Activated T-cell treated with anti-CD3 and anti-CD28 coated beads, Interleukin-2, amount 50 U/mL, for 72 hours (primary cell): ENCODE measurements at places on chromosomes 12 and 14. TPM values are rescaled to one million over a fixed set of nuclear protein-coding genes. Genes with fewer than 3 reads are reported as not detected.

Gene PLEKHD1
- total RNA-seq, result not detected

Gene OTUB2
- 2.1 TPM for total RNA-seq

Gene GLTP
- 24.5 TPM for total RNA-seq

DNA sequence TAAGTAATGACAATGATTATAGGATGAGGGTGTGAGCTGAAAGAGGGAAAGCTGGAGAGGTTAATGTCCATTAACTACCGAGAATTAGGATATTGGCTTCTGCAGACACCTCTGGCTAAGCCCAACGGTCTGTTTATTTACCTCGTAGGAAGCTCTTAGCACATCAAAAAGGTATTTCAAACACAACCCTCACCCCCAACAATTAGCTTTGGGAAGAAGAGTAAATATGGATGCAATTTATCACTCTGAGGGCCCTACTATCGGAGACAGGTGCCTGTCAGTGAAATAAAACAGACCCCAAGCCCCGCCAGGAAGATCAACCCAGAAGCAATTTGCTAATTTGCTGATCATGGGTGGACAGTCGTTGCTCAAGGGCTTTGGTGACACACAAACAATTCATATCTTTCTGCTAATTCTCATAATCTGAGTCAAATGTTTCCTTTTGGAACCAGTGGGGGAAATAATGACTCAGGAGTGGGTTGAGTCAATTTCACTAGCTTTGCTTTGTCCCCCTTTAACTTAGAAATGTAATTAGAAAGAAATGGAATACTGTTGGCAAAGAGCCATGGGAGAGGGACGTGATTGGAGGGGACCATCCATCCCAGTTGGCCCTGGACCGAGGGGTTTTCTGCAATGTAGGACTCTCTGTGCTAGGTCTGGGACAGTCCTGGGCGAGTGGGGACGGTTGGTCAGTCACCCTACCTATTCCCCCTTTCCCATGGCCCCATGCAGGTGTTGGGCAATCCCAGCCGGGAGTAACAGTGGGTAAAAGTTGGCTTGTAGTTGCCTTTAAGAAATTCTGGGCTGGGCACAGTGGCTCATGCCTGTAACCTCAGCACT is 99.1 kb upstream of the MED13L start:
- no peaks in the 10 kb centered on the region for H3K27me3 ChIP-seq
- H3K36me3 ChIP-seq, result no peaks in the 10 kb centered on the region
- peak overlapping the region; percentile 44 for H3K27ac ChIP-seq
- peaks cover 18% of the 10 kb centered on the region for H3K4me1 ChIP-seq

- H3K4me3 ChIP-seq, result no peak overlapping the region
- no peak overlapping the region for H3K27ac ChIP-seq
- no peaks in the 10 kb centered on the region for H3K4me1 ChIP-seq
- H3K27me3 ChIP-seq, result peaks cover 18% of the 10 kb centered on the region
These were observed 128.0 kb downstream of the KCNA5 start for GRCh38 chr12:5171701-5172100.

DNA sequence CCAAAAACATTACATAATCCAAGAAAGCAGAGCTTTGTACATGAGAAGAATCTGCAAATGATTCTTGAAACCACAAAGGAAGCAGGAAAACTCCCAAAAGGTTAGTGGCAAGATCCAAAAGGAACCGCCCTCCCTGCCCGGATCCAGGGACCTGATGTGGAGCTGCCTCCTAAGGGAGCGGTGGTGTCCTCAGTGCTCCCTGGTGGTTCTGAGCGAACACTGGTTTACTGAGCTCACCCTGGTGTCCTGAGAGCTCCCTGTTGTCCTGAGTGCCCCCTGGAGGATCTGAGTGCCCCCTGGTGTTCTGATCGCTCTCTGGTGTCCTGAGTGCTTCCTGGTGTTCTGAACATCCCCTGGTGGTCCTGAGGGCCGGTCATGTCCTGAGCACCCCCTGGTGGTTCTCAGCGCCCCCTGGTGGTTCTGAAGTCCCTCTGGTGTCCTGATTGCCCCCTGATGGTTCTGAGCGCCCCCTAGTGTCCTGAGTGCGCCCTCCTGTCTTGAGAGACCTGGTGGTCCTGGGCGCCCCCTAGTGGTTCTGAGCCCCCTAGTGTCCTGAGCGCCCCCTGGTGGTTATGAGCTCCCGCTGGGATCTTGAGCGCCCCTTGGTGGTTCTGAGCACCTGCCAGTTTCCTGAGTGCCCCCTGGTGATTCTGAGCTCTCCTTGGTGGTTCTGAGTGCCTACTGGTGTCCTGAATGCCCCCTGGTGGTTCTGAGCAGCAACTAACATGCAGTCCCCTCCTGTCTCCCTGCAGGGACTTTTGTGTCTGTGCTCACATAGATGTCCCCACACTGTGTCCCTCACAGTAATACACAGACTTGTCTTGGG is 891.1 kb downstream of the TMEM121 start:
- H3K4me3 ChIP-seq, result no peak overlapping the region
- H3K27me3 ChIP-seq, result peaks cover 17% of the 10 kb centered on the region
- no peak overlapping the region for H3K27ac ChIP-seq
- peaks cover 17% of the 10 kb centered on the region for H3K4me1 ChIP-seq

DNA sequence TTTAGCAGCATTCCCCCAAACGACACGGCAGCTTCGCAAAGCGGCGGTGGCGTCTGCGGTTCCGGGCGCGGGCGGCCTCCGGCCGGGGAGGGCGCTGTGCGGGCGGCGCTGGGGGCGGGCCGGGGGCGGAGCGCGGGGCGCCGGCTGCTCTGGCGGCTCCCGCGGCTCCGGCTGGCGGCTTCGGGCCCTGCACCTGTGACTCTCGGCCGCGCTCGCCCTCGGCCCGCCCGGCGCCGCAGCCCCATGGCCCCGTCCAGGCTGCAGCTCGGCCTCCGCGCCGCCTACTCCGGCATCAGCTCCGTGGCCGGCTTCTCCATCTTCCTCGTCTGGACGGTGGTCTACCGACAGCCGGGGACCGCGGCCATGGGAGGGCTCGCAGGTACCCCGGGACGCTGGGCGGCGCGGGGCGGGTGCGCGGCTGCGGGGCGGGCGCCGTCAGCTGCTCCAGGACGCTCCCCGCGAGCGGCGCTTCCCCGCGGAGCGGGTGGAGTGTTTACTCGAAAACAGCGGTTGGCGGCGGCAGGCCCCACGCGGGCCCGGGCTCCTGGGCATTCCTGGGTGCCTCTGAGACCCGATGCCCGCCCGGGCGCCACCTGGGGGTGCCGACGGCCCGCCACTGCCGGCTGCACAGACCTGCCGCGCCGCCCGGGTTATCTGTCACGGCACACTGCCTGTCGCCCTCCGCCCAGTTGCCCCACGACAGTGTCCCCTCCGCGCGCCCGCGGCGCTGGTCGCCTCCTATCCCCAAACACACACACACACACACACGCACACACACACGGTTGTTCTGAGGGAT is at the start of gene SLC48A1:
TSS of gene SLC48A1 (plus strand) at position 177 of the 796 bp plus-strand sequence. CDS start at position 244, 67 bp downstream.
- peak within 1 kb of the TSS; percentile 89 for H3K27ac ChIP-seq
- DNase-seq, result peak; percentile 80
- peaks cover 39% of the 10 kb centered on the region for H3K4me1 ChIP-seq
- peaks cover 6% of the 10 kb centered on the region for H3K27me3 ChIP-seq
- no peaks in the 10 kb centered on the region for H3K36me3 ChIP-seq

DNA sequence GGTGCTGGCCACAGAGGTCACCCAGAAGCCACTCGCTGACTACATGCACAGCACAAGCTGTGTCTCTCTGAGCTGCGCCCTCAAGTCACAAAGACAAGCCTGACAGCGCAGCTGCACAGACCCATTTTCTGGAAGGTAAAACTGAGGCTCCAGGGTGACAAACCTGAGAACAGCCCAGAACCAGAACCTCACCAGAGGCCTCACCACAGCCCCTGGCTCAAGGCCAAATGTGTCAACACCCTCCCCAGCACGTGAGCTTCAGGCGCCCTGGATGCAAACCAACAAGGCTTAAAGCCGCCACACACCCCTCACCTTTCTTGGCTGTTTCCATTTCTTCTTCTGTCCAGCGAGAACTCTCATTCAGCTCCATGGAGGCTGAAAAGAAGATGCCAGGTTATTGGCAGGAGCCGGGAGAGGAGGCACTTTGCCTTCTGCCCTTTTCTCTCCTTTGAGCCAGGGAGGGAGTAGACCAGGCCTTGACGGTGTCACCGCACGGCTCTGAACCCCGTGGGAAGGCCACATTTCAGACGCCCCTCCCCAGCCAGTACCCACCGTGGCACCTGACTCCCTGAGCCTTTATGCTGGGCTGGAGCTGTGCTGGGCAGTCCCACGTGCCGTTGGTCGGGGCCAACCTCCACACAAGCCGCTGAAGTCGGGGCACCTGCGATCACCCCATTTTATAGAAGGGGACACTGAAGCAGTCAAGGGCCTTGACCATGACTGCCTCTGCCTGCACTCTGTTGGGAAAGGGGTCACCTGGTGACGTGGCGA is 103.1 kb downstream of the RFLNA start:
- peaks cover 1% of the 10 kb centered on the region for H3K36me3 ChIP-seq
- no peak overlapping the region for H3K4me3 ChIP-seq
- H3K27ac ChIP-seq, result no peak overlapping the region
- no peak for DNase-seq

DNA sequence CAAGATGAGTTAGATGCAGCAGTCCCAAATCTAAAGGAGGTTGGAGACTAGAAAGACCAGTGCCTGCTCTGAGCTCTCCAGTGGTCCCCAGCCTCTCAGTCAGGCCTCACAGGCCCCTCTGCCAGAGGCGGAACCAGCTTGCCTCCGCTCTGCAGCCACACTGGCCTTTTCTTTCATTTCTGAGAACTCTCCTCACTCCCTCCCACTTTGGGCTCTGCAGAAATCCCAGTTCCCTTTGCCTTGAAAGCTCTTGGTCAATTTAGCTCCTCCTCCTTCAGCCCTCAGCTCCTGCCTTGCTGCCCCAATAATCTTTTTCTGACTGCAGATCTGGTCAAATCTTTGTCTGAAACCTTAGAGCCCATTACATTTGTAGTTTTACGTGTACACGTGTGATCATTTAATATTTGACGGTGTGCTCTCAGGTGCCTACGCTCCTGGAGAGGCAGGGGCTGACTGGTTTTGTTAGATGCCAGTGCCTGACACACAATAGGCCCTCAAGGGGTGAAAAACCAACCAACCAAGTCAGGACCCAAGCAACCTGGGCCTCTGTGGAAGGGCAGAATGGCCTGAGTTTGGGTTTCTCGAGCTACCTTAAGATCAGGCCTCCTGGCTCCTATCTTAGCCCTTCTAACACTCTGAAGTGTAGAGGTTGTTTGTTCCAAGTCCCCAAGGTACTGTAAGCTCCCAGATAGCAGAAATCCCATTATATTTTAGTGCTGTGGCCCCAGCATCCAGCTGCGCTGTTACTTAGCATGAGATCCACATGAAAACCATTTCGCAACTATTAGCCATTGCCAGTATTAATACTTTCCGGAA is 1.1 kb upstream of the NUDT4 start:
- no peak for DNase-seq
- peak overlapping the region; percentile 9 for H3K27ac ChIP-seq
- H3K4me3 ChIP-seq, result peak overlapping the region; percentile 86
- peaks cover 6% of the 10 kb centered on the region for H3K27me3 ChIP-seq

- DNase-seq, result no peak
- H3K36me3 ChIP-seq, result no peaks in the 10 kb centered on the region
- H3K4me1 ChIP-seq, result no peaks in the 10 kb centered on the region
These were observed 180.3 kb downstream of the DICER1 start for GRCh38 chr14:94977016-94977415.

GRCh38 chr14:79540394-79540793 is 670.9 kb downstream of the DIO2 start:
- no peaks in the 10 kb centered on the region for H3K4me1 ChIP-seq
- no peak for DNase-seq
- H3K27me3 ChIP-seq, result no peaks in the 10 kb centered on the region
- no peak overlapping the region for H3K27ac ChIP-seq
- H3K36me3 ChIP-seq, result no peaks in the 10 kb centered on the region

DNA sequence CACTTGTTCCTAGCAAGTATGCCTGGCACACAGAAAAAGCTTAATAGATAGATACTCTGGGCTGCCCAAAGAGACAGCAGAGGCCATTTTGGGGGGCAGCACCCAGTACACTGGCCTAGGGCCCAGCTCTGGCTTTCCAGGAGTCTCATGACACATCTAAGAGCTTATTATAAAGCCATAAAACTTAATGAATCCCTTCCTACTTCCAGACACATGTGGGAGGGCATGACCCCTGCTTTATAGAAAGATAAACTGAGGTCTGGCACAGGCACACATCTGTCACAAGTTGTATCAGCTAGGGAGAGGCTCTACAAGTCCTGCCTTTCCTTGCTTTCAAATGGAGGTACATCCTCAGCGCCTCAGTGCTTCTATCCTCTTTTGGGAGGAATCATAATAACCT is 27.1 kb downstream of the FMNL3 start:
- no peak overlapping the region for H3K4me3 ChIP-seq
- H3K27me3 ChIP-seq, result no peaks in the 10 kb centered on the region
- no peak overlapping the region for H3K27ac ChIP-seq
- H3K36me3 ChIP-seq, result no peaks in the 10 kb centered on the region
- peaks cover 46% of the 10 kb centered on the region for H3K4me1 ChIP-seq

GRCh38 chr14:90301668-90302090 is 30.1 kb downstream of the NRDE2 start:
- H3K27me3 ChIP-seq, result no peaks in the 10 kb centered on the region
- peak overlapping the region; percentile 95 for H3K27ac ChIP-seq
- no peak for DNase-seq
- H3K4me3 ChIP-seq, result no peak overlapping the region
- H3K36me3 ChIP-seq, result peaks cover 8% of the 10 kb centered on the region

DNA sequence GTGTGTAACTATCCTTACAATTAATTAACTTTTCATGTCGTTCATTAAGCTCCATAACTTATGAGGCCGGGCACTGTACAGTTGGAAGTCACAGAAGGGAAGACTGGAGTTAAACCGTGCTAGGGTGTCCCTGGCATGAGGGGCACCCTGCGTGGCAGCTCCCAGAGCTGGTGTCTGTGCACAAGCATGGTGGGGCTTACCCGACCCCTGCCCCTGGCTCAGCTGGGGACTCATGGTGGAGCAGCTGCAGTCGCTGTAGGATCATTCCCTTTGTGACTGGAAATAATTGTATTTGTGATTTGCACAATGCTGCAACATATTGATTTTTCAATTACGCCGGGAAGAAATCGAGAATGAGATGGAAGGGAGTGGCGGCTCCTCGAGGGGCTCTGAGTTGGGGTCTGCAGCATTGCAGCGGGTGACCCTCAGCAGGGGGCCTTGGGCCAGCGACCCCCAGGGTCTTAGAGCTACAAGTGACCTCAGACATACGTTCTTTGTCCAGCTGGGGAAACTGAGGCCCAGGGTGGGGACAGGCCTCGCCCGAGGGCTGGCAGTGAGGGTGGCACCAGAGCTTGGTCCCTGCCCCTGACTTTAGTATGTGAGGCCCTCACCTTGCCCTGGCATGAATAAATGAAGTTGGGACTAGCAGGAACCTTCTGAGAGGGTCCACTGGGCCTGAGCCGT is 125.4 kb downstream of the KIF26A start:
- H3K36me3 ChIP-seq, result no peaks in the 10 kb centered on the region
- H3K4me1 ChIP-seq, result no peaks in the 10 kb centered on the region
- H3K27me3 ChIP-seq, result peaks cover 7% of the 10 kb centered on the region
- no peak overlapping the region for H3K27ac ChIP-seq
- no peak for DNase-seq
